ENCODE measurements at places on chromosomes 4 and X.

- DNase-seq = no peak
These were observed 124.3 kb downstream of the HS6ST2 start for GRCh38 chrX:132834109-132834508.

DNA sequence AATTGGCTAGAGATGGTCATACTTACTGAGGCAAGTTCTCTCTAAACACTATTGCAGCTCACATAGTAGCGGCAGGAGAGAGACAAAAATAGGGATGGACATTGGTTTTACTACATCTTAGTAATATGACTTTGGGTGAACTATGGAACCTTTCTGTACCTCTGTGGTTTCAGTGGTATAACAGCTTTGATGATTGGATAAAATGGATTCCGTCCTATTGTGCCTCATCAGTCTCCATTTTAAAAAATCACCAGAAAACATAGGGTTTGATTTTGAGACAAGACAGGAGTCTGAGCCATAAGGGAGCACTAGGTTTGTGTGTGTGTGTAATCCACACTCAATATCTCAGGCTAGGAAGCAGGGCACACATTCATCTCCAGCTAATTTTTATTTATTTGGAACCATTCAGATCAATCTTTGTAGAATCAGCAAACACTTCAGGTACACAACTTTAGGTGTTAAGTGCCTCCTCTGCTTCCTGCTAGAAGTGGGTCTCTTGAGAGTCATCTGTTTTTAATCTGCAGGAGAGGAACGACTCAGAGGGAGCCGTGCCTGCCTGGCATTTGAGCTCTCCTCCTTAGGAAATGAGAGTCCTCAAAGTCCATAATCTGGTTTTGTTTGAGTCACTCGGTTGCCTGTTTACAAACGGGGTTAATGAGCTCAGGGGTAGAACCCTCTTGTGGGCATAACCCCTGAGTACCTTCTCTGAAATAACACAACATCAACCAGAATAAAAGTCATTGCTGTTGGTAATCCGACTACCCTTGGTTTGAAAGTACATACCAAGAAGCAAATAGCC lies 238.5 kb upstream of the BOD1L1 start:
- no peak for DNase-seq

- no peak for DNase-seq
These were observed 207.3 kb upstream of the VEGFC start for GRCh38 chr4:176999935-177000543.

DNA sequence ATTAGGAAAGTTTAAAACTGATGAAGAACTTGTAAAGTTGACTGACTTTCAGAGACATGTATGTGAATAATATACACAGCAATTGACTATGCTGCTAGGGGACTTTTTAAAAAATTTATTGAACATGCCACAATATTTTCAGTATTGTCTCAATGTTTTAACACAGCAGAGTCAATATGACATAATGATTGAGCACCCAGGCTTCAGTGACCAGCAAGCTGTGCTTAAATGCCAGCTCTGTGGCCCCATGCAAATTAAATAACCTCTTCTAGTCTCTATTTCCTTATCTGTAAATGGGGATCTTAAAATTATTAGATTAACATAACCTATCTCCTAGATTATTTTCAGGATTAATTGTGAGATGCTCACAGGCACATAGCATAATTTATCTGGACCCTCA lies 56.8 kb upstream of the TXK start:
- no peak for DNase-seq

- no peak for DNase-seq
These were observed at the start of the genes CNGA1 and NIPAL1 for GRCh38 chr4:48016141-48017107. Gene CNGA1 (minus strand): TSS chr4:48016681. CDS start chr4:47952689, 63,992 bp downstream. Gene NIPAL1 (plus strand): TSS chr4:48016772. CDS start chr4:48016840, 68 bp downstream.

DNA sequence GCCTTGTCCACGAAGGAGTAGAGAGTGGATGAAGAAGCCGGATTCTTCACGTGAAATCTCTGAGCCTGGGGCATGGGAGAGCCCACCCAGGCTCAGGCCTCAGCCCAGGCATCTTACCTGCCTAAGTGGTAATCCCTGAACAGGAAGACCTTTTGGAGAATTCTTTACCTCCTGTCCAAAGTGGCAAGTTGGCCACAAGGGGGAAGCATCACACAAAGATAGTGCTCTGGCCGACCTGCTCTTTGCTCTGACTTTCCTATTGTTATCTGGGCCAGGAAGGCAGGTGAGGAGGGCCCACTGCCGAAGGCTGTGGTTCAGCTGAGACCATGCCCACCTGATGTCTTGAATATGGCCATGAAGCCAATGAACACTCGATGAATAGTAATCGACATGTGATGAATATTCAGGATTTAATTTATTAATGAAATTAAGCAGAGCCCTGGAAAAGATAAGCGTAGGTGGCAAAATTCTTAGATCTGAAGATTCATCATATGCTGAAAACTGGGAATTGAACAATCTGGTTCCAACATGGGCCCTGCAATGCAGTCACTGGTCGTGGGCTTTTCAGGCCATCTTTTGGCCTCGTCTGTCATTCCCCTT lies 93.8 kb downstream of the PDGFRA start:
- no peak for DNase-seq

GRCh38 chrX:125791787-125792186 lies 374.3 kb downstream of the DCAF12L2 start:
- DNase-seq = no peak

GRCh38 chrX:65720381-65720964 lies 53.0 kb downstream of the MSN start:
- DNase-seq = no peak

DNA sequence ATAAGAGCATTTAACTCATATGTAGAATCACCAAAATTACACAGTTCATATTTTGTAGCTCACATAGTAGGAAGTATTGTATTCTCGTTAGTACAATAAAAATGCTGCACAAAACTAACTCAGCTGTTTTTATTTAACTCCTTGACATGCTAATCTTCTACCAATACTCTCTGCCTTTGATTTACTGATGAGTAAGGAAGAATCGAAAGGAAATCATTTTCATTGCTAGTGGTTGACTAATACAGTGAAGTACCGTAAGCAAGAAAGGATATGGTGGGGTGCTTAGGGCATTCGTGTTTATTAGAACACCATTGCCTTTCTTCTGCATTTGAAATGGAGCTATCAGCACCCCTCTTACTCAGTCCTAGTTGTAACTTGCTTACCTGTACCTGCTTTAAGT lies 1239.1 kb upstream of the TENM3 start:
- DNase-seq = no peak

GRCh38 chrX:118239913-118240698 lies 105.8 kb upstream of the WDR44 start:
- DNase-seq = no peak

DNA sequence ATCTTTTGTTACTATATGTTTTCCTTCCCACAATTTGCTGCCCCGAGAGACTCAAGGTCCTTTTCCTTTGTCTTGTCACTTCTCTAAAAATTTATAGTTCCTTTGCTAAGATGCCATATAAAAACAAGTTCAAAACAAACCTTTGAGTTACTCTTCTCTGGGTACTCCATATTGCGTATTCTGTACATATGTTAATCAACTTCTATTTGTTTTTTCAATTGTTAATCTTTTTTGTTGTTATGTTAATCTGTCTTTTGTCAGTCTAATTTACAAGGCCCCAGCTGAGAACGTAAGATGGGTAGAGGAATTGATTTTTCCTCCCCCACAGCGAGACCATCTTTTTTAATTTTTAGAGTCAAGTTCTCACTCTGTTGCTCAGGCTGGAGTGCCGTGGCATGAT lies 7.2 kb upstream of the PPEF2 start:
- DNase-seq = no peak

GRCh38 chr4:100590325-100590724 lies 72.5 kb upstream of the EMCN start:
- no peak for DNase-seq

DNA sequence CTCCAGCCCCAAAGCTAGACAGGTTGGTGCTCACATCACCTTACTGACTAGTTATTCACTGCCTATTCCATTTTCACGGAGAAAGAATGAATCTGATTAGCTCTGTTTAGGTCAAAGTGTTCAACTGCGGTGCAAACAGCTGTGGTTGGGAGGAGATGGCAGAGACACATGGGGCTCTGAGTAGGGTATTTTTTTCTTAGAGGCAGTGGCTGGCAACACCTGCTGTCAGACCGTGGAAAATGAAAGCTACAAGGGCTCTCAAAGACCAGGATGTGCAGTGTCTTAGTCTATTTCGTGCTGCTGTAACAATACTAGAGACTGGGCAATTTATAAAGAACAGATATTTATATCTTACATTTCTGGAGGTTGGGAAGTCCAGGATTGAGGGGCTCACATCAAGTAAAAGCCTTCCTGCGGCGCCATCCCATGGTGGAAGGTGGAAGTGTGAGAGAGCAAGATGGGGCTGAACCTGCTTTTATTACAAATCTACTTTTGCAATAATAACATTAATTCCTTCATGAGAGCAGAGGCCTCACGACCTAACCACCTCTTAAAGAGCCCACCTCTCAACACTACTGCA lies 10.6 kb downstream of the NYX start:
- DNase-seq = no peak

DNA sequence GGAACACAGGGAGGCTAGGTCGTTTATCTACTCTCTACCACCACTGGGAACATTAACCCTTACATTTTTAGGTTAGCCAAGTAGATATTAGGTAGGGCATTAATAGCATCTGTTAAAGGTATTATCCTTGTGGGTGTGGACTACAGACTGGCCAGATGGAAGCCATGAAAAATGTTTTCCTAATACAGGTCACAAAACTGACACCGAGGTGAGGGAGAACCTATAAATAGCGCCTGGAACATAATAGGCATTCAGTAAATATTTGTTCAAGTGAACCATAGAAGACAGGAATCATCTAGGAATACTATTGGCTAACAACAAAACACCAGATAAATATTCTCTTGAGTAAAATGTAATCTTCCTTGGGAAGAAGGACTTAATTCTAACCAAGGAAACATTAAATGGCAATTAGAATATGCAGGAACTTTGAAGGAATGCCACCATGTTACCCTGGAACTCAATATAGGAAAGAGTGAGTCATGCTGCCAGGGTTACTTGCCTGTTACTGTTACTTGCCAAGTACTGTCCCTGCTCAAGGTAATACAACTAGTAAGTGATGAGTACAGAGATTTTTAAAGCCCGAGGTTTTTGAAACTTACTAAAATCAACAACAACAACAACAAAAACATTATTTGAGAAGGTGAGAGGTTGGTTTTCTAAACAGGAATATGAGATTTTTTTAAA lies 79.0 kb downstream of the SOX3 start:
- DNase-seq = no peak

DNA sequence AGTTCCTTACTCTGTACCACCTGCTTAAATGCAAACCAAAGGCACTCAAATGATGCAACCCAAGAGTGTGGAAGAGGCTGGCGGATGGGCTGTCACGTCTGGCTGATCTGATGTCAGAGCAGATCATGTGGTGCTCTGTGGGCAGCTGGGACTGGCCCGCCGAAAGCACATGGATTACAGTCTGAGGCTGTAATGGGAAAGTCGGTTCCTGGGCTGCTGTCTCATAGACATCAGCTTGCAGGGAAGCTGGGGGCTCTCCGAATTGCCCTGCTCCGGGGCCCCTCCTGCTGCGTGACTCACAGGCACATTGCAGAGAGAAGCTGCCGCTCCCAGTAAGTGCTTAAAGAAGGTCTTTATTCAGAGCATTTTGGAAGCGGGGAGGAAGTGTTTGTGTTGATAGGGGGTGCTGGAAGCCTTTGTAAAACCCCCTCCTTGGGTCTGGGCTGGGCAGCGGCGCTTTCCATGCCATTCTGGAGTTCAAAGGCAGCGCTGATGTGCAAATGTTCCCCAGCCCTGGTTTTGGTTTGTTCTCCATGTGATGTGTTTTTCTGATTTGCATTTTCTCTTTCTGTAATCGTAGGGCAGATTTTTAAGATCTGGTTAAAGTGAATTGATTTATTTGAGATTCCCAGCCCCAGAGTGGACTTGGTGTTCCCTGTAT lies 181.1 kb downstream of the LARP7 start:
- peak; percentile 59 for DNase-seq

- no peak for DNase-seq
These were observed 120.4 kb downstream of the CT47B1 start for GRCh38 chrX:120755066-120755846.

GRCh38 chrX:41785685-41786084 lies 61.7 kb downstream of the GPR82 start:
- DNase-seq = no peak

- DNase-seq = no peak
These were observed 2.2 kb upstream of the MID2 start for GRCh38 chrX:107823456-107823855.

DNA sequence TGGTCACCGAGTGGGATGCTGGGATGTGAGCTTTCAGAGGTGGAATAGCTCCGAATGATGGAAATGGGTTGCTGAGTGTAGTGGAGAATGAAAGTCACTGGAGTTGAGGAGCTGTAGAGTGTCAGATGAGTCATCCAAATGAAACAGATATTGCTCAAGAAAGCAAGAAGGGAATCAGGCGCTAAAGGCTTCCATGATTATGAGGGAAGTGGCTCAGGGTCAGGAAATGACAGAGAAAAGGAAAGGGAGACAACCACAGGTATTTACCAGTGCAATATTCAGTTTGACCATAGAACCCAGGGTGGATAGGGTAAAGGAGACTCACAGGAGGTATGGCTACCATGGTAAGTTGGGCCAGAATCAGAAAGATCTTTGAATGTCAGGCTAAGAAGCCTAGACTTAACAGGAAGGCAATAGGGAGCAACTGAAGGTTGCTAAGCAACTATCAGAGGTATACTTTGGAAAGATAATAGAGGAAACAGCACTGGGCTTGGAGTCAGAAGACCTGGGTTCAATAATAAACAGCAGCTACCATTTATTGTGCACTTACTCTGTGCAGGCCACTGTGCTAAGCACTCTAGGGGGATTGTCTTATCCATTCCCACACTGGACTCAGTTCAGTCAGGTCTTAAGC lies 11.7 kb downstream of the LAS1L start:
- no peak for DNase-seq

DNA sequence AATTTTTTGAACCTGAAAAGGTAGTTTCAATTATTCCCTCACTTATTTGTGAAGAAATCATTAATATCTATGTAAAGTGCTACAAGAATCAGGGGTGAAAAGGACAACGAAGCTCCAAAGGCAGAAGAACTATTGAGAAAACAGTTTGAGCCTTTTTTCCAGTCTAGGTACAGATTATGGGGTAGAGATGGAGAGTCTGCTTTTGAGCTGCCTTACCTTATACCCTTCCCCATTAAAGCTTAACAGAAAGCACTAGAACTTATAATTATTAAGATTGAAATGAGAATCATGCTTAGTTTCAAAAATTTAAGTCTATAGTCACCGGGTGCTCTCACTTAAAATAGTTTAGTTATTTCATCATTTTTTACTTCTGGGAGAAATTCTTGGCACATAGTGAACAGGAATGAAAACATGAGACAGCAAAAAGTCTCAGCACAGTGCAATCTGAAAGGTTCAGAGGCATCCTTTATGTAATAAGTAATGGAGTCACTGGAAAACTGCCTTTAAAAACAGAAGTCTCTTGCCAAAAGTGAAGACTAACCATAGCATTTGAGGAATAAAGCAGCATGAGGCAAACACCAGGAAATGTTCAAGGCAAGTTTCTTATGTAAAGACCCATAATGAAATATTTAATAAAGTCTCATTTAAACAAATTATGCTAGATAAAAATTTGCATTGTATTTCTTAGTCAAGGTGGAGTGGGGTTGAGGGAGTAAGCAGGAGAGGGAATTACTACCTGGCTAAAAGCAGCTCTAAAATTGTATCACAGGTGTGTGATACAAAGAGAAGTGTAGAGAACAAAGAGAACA lies 5.1 kb upstream of the DCLK2 start:
- peak; percentile 80 for DNase-seq

Data from brain pericyte (primary cell).